Posterior cingulate gyrus (tissue), 11 donors: ENCODE measurements at places on chromosomes 1 and 21.

DNA sequence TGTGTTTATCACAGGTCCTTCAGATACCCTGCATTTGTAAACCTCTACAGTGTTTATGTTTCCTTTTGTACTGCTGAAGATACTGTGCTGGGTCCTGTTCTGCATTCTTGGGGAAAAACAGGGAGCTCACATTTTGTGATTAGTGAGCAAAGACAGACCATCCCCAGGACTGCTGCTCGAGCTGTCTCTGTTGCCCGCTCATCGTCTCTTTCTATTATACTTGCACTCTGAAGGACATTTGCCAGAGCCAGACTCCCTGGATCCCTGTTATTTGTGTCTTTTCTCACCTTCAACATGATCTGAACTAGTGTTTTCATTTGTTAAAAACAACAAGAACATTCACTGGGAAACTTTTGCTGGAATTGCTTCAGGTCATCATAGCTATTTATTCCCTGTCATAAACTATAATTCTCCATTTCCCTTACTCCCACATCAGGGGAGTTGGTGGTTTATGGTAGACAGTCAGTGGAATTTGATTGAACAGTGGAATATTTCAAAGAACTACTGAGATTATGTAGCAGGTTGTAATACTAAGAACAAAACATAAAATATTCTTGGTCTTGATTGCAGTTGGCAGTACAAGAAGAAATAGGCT, 53.0 kb downstream of the PRRX1 start:
- DNase-seq, result no peak

- no peak for DNase-seq
These were observed 18.2 kb upstream of the KCNK2 start for GRCh38 chr1:215064327-215064726.

DNA sequence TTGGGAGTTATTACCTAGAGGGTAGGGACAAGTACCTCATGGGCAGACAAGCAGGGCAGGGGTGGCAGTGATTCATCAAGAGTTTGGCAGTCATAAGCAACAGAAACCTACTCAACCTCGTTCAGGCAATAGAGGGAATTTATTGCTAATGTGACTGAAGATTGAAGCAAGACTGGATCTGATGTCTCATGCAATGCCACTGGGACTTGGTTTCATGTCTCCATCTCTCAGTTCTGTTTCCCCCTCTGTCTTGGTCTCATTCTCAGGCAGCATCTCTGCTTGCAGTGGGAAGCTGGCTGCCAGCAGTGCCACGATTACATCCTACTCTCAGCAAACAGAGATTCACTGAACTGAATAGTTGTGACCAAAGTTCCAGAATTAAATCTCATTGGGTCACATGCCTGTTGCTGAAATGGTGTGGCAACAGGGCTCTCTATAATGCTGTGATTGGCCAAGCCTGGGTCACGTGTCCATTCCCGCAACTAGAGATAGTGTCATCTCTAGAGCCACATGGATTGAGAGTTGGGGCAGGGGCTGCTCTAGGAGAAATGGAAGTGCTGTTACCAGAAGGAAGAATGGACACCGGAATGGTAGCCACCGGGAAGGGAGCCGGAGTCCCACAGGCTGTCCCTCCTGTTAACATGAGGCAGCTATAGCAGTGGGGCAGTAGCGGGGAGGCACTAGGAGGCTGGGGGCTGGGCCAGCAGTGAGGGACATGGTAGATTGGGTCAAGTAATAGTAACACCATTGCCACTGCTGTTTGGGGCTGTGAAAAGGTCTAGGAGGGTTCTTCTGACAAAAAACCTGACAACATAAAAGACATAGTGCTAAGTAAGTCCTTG, 3.9 kb upstream of the CDC42 start:
- DNase-seq, result peak; percentile 71

GRCh38 chr21:27525780-27526179, 558.9 kb upstream of the ADAMTS5 start:
- DNase-seq, result no peak

GRCh38 chr1:9764550-9764949, 59.2 kb downstream of the CLSTN1 start:
- DNase-seq, result no peak

DNA sequence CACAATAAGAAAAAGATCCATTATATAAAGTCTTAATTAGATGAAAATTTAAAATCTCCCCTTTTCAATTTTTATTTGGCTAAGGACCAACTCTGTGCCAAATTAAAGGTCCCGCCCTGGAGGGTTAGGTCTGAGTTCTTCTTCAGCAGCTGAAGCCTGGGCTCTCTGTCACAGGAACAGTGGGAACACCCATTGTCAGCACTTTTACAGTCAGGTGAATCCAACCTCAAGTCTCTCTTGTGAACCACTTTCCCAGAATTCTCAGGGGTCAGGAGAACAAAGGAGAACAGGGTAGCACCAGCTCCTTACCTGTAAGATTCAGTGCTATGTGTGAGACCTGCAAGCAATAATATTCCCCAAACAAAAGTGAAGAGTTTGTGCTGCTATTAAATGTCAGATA, 25.1 kb upstream of the HJV start:
- DNase-seq, result no peak

GRCh38 chr1:94686882-94687281, 133.3 kb upstream of the SLC44A3 start:
- no peak for DNase-seq

- no peak for DNase-seq
These were observed 7.4 kb downstream of the TRNP1 start for GRCh38 chr1:27000817-27001460.

DNA sequence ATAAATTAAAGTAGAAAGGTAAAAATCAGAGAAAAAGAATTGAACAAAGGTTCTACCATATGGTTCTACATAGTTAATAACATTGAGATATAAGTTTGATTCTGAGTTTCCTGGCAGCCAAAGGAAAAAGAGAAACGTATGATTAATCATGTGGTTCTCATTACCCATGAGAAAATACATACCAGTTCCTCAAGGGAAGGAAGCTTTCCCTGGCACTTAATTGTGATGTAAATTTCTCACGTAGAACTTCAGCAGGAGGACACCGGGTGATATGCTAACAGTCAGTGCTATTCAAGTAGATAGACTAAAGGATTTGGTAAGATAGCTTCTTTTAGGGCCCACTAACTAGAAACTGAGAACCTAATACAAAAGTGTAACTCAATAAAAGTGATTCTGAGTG, 218.5 kb downstream of the NFIA start:
- no peak for DNase-seq

DNA sequence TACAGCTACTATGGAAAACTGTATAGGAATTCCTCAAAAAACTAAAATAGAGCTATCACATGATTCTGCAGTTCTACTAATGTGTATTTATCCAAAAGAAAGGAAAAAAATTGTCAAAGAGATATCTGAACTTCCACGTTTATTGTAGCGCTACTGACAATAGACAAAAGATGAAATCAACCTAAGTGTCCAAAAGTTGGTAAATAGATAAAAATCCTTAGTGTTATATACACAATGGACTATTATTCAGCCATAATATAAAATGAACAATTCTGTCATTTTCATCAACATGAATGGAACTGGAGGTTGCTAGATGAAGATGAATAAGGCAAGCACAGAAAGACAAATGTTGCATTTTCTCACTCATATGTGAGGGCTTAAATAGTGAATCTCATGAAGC, 1492.1 kb downstream of the MRPL39 start:
- no peak for DNase-seq

DNA sequence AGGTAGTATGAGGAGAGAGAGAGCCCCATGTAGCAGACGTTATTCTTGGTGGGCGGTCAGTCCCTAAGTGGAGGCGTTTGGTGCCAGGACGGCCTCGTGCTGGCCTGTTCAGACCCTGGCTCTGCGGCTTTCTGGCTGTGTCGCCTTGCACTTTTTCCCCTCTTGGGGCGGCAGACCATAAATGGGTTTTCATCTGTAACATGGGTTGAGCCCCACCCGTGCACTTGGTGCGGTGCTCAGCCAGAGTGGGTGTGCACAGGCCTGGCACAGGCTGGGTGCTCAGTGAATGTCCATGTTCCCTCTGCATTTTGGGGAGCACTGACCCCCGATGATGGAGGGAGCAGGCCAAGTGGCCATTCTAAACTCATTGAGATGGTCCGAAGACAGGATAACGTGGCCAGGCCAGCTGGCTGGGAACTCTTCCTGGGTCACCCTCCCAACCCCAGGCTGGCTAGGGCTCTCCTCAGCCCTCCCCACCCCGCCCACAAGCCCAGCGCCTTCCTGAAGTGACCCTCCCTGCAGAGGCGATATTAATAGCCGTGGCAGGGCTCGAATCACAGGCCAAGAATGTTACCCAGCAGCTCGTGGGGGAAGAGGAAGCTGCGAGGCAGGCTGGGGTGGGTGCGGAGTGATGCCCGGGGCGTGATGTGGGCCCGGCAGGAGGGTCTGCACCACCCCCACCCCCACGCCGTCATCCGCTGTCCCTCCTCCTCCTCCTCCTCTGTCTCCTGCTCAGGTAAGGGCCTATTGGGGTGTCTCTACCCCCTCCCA, 78.5 kb downstream of the ARHGEF10L start:
- no peak for DNase-seq

DNA sequence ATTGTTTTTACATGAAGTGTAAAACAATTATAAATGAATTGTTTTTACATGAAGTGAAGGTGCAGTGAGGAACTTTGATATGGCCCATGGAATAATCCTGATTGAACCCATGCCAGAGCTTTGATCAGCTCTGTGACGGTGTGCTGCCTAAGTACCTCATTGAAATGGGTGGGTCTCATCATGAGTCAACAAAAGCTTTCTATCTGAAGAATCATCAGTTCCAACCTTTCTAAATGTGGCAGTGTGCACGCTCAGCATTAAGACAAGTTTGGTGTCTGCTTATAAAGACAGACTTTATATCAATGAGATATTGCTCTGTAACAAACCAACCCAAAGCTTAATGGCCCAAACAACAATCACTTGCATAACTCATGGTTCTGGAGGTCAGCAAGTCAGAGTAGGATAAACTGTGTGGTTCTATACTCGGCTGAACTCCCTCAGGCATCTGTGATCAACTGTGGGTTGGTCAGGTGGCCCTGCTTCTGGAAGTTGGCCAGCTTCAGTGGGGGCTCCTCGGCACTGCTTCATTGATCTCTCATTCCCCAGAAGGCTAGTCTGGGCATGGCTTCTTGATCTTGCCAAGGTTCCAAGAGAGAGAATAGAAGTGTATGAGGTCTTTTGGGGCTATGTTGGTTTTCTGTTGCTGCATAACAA, 258.0 kb downstream of the LTN1 start:
- no peak for DNase-seq

DNA sequence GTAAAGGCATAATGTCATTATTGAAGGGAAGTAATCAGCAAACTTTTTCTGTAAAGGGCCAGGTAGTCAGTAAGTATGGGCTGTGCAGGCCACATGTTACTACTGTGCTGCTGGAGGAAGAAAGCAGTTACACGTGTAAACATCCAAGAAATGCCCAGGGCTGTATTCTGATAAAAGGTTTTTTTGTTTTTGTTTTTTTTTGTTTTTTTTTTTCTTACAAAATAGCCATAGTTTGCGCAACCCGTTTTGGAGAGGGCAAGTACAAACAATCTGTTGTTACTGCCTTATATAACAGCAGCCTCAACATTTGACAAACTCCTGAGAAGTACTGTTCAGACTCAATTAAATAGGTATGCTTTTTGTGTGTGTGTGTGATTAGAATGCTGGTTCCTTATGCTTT, 26.7 kb upstream of the MTMR11 start:
- no peak for DNase-seq

- peak; percentile 10 for DNase-seq
These were observed 554 bp upstream of the SLC39A1 start for GRCh38 chr1:153963850-153964331.

DNA sequence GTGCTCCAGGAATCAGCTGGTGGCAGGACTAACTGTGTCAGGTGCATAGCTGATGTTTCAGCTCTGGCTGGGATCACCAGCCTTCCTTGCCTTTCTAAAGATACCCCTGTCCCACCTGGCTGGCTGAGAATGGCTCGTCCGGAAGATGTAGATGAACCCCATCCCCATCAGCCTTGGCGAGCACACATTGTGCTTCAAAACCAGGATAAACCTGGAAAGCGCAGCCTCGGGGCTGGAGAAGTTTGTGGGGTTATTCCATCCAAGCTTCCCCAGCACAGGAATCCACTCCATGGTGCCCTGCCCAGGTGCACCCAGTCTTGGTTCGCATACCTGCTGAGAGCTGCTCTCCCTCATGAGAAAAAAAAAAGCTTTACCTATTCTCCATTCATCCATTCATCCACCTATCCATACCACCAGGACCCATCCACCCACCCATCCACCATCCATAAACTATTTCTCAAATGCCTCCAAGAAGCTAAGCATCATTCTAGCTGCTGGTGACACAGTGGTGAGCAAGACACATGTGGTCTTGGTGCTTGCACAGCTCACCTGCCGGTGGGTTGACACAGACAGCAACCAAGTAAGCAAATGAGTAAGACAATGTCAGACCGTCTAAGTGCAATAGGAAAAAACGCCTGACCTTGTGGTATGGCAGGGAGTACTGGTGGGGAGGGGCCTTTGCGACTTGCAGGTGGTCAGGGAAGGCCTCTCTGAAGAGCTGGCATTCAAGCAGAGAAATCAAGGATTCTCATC, 94.0 kb downstream of the DMRTB1 start:
- DNase-seq, result no peak

DNA sequence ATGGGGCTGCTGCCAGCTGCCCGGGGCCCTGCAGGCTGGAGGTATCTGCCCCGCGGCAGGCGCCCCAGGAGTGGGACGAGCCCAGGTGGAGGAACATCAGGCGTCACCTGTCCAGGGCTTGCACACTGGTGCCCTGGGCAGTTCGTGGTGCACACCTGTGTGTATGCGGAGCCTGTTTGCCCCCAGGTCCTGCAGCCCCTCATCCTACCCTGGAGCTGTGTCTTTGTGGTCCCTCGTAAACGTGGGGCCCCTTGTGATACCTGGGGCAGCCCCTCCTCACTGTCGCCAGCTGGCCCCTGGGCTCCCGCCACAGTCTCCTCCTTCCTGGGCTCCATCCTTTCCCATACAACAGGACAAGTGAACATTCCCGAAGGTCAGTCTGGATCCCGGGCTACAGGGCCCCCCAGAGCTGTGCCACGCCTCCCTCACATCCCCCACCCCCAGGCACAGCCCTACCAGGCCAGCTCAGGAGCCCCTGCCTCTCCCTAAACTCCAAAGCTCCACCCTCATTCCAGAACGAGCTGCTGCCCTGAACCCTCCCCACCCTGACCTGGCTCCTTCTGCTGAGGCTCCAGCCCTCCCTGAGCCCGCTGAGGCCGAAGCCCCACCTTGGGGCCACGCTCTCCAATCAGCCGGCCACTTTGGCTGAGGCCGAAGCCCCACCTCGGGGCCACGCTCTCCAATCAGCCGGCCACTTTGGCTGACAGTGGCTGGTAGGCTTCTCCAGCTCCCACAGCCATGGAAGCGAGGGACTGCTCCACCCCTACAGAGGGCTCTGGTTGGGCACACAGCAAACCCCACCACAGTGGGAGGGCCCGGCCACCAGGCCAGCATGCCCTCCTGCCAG, 42.6 kb downstream of the UBE2G2 start:
- DNase-seq, result peak; percentile 40

- no peak for DNase-seq
These were observed 535.7 kb downstream of the BRINP3 start for GRCh38 chr1:189941922-189942321.
